Muscle of arm (tissue), 14 donors: ENCODE measurements at places on chromosomes 6 and 20. TPM values are rescaled to one million over a fixed set of nuclear protein-coding genes. Genes with fewer than 3 reads are reported as not detected.

ANKRD66 gene
- polyA plus RNA-seq = 1.7 TPM

TFAP2C gene
- 4.9 TPM for polyA plus RNA-seq

GPANK1 gene
- 12.1 TPM for polyA plus RNA-seq

BCAS4 gene
- polyA plus RNA-seq = 2.4 TPM

USP49 gene
- 8.8 TPM for polyA plus RNA-seq

AAR2 gene
- 22.3 TPM for polyA plus RNA-seq

HM13 gene
- polyA plus RNA-seq = not detected

DNA sequence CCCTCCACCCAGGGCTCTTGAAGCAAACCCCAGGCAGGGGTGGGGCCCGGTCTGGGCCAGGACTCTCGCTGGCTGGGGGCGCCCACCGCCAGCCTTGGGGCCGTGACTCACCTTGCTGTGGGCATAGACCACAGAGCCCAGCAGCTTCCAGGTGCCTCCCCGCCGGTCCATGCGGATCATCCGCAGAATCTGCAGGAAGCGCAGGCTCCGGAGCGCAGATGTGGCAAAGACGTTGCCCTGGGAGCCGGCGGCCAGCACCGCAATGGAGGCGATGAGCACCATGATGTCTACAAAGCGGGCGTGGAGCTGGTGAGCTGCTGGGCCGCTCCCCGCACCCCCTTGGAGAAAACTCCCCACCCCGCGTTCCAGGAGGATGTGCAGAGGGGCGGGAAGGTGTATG is 27.9 kb downstream of the KCNQ2 start:
- no peak for DNase-seq

- no peak for DNase-seq
Measured at GRCh38 chr6:35728683-35729678, 7.9 kb upstream of the ARMC12 start.

DNA sequence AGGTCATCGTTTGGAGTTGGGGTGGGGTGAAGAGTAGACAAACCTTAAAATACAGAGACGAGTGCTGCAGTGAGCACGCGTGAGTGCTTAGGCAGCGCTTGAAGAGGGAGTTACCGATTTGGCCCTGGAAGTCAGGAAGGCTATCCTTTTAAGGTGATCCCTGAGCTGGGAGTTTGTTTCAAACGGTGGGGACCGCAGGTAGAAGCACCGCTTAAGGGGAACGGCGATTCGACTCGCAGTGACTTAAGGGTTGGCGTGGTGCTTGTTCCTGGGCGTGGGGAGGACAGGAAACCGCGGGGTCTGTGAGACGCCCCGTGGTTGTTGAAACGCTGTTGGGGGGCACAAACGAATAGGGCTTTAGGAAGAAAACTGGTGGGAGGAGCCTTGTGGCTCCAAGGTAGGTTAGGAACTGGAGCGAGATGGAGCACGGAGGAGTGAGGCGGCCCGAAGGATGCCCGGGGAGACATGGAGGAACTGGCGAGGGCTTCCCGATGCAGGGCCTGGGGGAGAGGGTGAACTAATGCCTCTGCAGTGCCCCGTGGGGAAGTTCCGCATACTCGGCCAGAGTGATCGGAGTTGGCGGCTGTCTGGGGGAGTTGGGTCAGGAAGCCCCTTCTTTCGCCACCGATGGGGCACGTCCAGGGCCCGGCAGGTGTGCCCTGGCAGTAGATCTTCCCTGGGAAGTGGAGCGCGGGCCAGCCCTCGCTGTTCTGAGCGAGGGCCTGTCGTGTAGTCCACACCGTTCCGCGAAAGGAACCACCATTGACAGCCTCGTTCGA is 1.3 kb upstream of the CDYL start:
- DNase-seq = no peak

DNA sequence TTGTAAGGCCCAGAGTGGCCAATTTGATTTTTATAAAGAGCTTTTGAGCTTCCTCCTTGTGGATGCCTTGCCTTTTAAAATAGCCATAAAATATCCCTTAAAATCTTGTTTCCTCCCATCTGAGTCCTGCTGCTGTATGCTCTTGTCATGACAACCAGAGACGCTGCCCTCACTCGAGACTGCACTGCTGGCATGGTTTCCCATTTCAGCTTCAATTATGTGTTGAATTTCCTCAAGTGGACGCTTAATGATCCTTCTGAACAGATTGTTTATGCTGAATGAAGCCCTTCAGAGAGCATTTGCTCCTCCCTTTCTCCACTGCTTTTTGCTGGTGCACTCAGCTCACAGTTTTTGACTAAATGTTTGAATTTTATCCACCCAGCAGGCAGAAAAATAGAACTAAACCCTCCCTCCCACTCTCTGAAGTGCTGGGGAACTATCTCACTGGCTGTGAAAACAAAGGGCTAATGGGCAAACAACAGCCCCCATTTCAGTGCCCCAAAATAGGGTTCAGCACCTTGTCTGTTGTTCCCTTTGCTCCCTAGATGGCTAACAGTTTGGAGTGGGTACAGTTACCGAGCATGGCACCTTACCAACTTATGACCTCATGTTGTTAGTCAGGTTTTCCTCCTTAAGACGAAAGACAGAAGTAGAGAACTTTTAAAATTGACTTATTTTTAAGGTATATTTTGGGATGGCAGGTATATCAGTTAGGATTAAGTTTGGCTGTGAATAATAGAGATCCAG is 45.5 kb upstream of the RNF8 start:
- DNase-seq = peak; percentile 74

GRCh38 chr6:87553159-87553765 is 36.5 kb downstream of the RARS2 start:
- no peak for DNase-seq

GRCh38 chr6:24537771-24538385 is 43.1 kb downstream of the ALDH5A1 start:
- DNase-seq = no peak

DNA sequence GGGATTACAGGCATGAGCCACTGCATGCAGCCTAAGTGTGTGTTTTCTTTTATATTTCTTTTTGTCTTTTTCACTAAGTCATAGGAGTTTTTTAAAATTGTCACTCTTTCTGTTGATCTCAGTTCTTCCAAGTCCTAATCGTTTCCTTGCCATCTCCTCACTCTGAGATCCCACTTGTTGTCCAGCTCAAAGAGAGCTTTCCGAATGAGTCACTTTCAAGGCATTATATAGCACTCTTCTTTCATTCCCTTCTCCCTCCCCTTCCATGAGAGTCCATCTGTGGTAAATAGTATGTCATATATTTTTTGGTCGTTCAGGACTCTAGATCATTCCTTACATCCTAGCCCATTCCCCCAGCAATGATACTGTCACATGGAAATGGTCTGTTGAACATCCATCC is 4.3 kb downstream of the VAPB start:
- no peak for DNase-seq

DNA sequence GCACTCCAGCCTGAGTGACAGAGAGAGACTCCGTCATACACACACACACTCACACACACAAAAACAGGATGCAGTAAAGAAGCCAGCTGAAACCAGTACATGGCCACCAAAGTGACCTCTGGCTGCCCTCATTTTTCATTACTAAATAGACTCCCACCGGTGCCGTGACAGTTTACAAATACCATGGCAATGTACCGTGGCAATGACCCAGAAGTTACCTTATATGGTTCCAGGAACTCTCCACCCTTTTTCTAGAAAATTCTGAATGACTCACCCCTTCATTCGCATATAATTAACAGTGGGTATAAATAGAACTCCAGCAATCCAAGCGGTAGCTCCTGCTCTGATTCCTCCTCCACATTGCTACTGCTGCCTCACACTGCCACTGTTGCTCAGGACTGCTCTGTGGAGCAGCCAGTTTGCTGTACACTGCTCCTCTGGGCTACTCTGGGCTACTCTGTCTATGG is 57.7 kb downstream of the SNX5 start:
- peak; percentile 55 for DNase-seq

DNA sequence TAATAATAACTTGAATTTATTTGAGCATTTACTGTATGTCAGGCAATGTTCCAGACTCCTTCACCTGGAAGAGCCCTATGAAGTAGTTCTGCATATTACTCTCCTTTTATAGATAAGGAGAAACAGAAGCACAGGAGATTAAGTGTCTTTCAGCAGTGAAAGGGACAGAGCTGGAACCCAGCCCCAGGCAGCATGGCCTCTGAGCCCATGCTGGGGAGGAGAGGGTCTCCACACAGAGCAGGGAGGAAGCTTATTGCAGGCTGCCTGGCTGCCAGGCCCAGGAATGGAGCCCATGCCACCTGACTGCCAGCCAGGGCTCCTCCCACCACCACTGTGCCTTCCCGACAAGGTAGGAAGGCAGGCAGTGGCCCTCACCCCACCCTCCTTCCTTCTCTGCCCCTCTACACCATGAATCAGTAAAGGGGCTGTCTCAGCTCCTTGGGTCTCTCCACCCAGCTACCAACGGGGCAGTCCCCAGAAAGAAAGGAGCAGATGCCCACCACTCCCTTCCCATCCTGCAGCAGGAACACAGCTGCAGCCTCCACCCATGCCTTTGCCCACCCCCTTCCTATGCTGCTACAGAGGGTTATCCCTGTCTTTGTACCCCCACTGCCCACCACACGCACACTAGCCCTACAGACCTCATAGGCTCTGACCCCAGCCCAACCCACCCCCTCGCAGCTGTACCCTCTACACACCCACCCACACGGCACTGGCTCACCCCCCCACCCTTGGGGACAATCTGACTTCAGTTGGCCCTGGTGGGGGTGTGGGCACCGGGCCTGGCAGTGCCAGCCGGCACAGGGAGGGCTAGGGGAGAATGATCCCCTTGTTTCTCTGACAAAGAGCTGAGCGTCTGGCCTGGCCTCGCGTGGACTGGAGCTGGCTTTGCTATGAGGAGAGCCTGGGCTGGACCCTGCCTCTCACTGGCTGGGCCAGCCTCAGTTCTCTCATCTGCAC is 41.8 kb downstream of the TFEB start:
- DNase-seq = no peak

- DNase-seq = no peak
Measured at GRCh38 chr6:132698608-132699007, 15.2 kb downstream of the VNN1 start.

DNA sequence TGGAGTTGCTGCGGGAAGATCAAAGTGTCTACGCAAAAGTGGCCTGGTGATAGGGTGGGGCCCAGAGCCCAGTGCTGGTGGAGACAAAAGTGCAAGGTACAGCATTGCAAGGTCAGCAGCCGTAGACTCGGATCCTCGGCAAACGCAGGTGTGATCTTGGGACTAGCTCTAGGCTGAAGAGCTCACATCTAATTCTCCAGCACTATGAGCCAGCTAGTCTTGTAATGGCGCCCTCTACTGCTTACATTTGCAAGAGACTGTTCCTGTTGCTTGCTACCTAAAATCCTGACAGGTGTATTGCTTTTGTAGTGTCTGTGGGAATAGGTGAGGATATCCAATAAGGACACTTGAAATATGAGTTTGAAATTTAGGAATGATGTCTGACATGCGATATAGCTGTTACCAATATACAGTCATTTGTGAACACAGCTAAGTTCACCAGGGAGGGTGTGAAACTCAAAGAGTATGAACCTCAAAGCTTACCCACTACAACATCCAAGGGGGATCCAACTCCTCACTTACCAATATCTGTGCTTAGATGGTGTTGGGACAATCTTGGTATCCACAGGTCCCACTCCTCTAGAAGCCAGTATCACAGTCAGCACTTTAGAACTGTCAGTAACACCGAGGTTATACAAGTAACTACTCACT is 58.4 kb downstream of the PDE7B start:
- no peak for DNase-seq

DNA sequence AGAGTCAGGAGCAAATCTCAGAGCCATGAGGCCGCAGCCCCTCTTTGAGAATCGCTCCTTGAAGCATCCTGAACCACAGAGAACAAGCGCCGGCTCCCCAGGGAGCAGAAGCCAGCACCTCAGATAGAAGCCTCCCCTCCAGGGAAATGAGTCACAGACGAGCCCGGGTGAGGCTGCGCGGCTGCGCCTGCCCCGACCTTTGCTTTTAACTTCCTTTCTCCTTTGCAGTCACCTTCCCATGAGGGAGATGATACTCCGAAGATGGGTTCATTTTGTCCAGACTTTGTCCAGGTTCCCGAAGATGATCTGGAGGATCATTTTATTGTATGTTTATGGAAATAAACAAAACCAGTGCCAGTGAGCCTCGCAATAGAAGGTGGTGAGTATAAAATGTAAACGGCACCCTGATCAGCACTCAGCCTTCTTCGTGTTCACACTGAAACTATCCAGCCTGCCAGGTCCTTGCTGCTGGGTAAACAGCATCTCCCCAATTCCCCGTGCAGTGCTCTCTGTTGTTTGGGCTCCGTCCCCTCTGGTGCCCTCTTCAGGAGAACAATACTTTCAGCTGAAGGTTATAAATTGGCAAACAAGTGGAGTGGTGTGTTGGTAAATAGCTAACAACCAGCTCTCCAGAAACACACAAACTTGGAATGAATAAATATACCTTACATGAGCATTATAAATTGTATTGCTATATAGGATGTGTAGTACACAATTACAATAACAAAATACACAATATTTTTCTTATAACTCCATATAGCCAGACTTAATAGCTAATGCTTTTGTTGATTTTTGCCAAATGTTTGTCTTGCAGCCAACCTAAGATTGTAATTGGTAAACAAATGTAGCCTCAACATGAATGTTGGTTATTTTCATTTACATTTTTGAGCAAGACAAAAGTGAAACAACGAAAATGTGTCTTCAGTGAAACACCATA is 41.4 kb upstream of the TMEM181 start:
- no peak for DNase-seq

GRCh38 chr6:122028933-122029522 is 370.4 kb upstream of the HSF2 start:
- DNase-seq = no peak

DNA sequence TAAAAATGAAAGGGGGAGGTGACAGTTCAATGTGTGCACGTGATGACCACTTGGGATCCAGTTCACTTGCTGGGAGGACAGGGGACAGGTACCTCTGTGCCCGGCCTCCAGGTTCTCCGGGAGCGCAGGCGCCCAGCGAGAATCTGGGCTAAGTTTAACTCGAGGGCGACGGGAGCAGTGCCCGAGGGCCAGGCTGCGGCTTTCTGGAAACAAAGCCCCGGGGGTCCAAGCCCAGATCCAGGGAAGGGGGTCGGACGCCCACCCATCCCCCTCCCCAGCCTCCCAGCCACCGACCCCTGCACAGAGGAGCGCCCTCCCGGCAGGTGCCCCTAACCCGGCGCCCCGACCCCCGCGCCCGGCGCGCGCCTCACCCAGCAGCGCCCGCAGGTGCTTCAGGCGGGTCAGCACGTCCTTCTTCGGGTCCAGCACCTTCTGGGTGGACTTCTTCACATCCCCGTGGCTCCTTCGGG is 405 bp downstream of the RALGAPA2 start:
- DNase-seq = no peak

DNA sequence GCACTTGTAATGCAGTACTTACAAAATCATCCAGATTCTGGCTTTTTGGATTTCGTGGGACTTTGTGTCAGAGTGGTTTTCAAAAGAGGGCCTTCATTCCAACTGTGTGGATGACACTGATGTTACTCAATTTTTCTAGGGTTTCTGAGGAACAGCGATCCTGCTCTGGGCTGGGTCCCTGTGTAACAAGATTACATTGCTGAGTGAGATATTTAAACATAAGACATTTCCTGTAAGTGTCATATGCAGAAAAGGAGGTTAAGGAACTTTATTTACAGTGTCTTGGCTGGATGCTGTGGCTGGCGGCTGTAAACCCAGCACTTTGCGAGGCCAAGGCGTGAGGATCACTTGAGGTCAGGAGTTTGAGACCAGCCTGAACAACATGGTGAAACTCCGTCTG is 6.7 kb downstream of the ZFAND3 start:
- no peak for DNase-seq
